ENCODE measurements at places on chromosomes 12 and 14. TPM values are rescaled to one million over a fixed set of nuclear protein-coding genes. Genes with fewer than 3 reads are reported as not detected.
A peak's percentile ranks its signal among the peaks of the same experiment; 100 is the strongest.

Gene BCL11B
- total RNA-seq, result 1.4 TPM

- no peak for DNase-seq
- no peaks in the 10 kb centered on the region for H3K36me3 ChIP-seq
- no peak overlapping the region for H3K4me3 ChIP-seq
- H3K27ac ChIP-seq, result no peak overlapping the region
- H3K4me1 ChIP-seq, result peaks cover 11% of the 10 kb centered on the region
- H3K27me3 ChIP-seq, result no peaks in the 10 kb centered on the region
Observed at GRCh38 chr14:61140271-61140670, 140.9 kb downstream of the TMEM30B start.

DNA sequence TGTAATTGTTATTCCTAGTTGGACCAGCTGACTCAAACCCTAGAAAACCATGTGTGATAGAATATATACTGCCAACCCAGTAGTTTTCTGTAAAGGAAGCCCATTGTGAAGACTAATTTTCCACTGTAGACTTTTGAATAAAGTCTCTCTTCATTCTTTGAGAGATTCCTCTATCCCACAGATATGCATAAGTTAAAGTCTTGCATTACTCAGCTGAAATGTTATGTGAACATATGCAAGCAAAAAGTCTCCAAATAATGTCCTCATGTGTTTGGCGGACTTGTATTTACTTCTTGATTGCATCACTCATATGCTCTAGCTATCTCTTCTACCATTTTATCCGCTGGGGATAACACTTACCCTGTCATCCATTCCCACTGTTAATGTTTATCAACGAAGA, 35.1 kb upstream of the OTOGL start:
- no peaks in the 10 kb centered on the region for H3K4me1 ChIP-seq
- no peak overlapping the region for H3K27ac ChIP-seq
- H3K27me3 ChIP-seq, result no peaks in the 10 kb centered on the region
- no peaks in the 10 kb centered on the region for H3K36me3 ChIP-seq

DNA sequence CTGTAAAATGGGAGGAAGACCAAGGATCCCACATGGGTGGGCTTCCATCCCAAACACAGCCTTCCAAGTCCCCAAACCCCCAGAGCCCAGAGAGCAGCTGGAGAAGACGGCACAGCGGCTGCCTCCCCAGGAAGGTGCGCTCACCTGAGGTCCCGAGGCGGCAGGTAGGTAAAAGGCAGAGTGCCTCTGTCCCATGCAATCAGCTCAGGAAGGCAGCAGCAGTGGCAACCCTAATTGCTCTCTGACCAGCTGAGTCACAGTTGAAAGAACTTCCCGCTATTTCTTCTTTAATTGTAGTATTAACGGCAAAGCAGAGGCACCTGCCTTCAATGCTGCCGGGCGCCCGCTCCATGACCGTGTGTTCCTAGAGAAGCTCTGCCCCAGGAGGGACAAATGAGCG, 91.1 kb upstream of the BCL11B start:
- no peak overlapping the region for H3K4me3 ChIP-seq
- H3K4me1 ChIP-seq, result no peaks in the 10 kb centered on the region
- no peaks in the 10 kb centered on the region for H3K36me3 ChIP-seq
- H3K27ac ChIP-seq, result no peak overlapping the region

GRCh38 chr14:60722357-60723115, 1.6 kb downstream of the SIX4 start:
- peak; percentile 73 for DNase-seq
- no peaks in the 10 kb centered on the region for H3K27me3 ChIP-seq
- H3K27ac ChIP-seq, result peak overlapping the region; percentile 51
- peaks cover 11% of the 10 kb centered on the region for H3K36me3 ChIP-seq
- H3K4me3 ChIP-seq, result peak overlapping the region; percentile 91

DNA sequence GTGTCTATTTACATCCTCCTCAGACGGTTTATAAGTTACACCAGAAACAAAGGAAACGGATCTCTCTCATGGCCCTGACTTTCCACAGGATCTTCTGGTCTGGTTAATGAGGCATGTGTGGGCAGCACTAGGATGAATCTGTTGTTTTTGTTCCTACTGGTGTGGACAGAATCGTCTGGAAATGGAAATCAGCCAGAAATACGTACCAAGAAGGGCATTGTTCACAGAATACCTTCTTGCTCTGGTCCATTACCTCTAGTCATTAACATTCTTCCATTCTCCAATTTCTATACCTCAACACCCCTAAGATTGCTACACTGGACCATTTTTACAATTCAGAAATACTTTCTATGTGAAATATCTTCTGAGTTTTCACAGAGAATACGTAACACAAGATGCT, 86.0 kb downstream of the TPH2 start:
- H3K36me3 ChIP-seq, result no peaks in the 10 kb centered on the region
- peaks cover 14% of the 10 kb centered on the region for H3K4me1 ChIP-seq
- no peak overlapping the region for H3K27ac ChIP-seq
- peaks cover 2% of the 10 kb centered on the region for H3K27me3 ChIP-seq
- H3K4me3 ChIP-seq, result no peak overlapping the region

GRCh38 chr14:104555430-104556255, 23.9 kb upstream of the C14orf180 start:
- no peak overlapping the region for H3K27ac ChIP-seq
- peaks cover 71% of the 10 kb centered on the region for H3K27me3 ChIP-seq
- DNase-seq, result no peak
- no peaks in the 10 kb centered on the region for H3K4me1 ChIP-seq

DNA sequence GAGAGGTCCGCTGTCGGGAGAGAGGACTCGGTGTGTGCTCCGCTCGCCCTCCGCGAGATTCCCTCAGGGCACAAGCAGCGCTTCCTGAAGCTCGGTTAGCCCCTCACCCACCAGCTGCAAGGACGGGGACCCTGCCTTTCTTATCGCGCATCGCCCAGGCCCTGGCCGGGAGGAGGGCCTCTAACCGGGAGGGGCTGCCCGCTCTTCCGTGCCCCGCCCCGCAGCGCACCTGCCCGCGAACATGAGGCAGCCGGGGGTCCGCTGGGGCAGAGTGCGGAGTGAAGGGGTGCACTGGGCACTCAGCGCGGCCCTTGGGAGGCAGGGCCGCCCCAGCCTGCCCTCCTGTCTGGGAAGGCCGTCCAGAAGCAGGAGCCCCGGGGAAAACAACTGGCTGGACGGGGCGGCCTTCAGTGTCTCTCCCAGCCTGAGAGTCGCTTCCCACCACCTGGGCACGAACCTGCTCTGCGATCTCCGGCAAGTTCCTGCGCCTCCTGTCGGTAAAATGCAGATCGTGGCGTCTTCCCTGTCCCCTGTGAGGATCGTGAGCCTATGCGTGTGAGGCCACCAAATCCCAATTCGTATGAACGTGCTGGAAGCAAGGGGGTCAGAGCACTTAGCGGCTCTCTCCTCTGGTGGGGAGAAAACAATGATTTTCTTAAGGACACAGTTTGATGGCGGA, 28.0 kb upstream of the ADIPOR2 start:
- peaks cover 9% of the 10 kb centered on the region for H3K4me1 ChIP-seq
- H3K27me3 ChIP-seq, result no peaks in the 10 kb centered on the region
- H3K36me3 ChIP-seq, result no peaks in the 10 kb centered on the region
- peak overlapping the region; percentile 56 for H3K4me3 ChIP-seq

DNA sequence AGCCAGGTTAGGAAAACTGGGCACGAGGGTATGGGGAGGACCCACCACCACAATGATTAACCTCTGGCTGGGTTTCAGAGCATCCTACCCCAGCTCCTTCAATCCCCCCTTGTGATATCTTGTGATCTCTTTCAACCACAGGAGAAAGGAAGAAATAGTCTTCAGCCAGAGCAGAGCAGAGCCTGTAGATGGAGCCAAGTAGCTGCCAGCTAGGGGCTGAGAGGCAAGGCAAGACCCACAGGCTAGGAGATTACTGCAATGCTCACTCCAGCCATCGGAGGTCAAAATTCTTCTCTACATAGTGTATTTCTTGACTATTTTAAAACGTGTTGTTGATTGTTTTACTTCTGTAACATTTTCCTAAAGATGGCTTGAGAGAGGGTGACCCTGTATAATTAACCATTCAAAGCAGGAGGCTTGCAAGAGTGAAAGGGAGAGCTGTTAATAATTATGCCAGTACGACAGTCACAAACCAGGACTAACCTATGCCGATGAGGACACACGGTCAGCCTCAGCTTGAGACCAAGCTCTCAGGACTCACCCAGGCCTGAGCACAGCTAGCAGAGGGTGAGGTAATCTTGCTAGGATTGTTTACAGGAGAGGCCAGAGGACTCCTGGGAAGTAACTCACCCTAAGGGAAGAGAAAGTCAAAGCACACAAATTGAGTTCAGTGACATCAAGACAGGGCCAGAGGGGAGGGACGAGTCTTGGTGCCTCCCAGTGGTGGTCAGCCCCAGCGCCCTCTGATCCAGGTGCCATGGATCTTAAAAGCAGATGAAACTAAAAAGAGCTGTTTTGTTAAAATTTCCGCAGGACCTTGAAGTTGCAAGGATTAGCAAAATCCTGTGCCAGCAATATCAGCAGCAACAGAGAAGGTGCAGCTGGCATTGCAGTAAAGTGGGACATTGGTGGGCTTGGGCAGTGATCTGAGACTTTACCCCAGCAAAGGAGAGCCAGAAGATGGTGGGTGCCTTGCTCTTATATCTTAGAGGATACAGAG, 29.8 kb upstream of the CDKN3 start:
- no peaks in the 10 kb centered on the region for H3K36me3 ChIP-seq
- no peak overlapping the region for H3K27ac ChIP-seq
- H3K4me1 ChIP-seq, result no peaks in the 10 kb centered on the region
- H3K27me3 ChIP-seq, result no peaks in the 10 kb centered on the region
- DNase-seq, result peak; percentile 62
